ENCODE measurements at places on chromosomes 7 and 10.

DNA sequence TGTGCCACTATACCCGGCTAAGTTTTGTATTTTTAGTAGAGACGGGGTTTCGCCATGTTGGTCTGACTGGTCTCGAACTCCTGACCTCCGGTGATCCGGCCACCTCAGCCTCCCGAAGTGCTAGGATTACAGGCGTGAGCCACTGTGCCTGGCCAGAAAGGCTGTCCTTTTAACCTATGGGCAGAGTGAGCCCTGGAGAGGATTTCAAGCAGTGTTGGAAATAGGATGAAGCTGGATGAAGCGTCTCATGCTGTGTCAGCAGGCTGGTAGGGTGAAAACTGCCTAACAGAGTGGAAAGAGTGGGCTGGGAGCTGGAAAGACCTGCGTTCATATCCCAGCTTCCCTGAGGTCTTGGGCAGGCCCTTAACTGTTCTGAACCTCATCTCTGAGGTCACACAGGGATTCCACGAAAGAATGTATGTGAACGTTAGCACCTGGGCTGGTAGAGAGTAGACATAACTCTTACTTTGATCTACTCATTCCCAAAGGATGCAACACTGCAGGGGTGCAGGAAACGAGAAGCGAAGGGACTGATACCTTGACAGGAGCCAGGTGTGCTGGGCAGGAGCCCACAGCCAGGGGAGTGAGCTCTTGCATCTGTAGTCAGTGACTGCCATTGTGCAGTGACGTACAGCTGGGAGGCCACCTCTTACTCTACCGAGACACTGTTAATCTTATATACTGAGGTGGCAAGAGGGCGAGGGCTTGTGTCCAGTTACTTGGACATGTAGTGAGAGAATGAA, 34.1 kb downstream of the WBP1L start:
- no peak for DNase-seq

DNA sequence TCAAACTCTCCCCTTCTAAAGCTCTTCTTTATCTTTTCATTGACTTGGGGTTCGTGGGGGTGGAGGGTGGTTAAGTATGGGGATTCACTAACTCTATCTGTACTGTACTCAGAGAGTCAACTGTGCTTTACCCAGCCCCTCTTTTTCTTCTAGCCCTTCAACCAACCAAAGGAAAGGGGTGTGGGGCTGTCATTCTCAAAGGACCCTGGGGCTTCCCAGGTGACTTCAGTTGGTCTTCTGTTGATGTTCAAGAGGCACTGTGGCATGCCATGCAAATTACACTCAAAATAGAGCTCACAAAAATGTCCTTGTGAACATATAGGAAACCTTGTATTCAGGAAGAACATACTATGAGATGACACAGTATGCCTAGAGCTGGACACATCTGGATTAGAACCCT, 16.9 kb upstream of the RHOBTB1 start:
- no peak for DNase-seq

DNA sequence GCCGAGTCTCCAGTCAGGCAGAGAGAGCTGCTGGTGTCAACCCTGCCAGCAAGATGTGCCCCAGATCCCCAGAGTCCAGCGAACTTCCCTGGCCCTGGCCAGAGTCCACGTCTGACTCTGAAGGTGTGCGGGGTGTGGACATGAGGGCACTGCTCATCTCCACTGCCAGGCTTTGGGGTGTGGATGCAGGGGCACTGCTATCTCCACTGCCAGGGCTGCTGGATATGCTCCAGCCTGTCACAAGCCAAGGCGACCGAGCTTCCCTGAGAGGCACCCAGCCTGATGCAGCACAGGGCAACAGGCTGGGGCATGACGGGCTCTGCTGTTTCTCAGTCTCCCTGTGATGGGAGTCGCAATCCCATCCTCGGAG, 596.8 kb downstream of the PTPRN2 start:
- no peak for DNase-seq

DNA sequence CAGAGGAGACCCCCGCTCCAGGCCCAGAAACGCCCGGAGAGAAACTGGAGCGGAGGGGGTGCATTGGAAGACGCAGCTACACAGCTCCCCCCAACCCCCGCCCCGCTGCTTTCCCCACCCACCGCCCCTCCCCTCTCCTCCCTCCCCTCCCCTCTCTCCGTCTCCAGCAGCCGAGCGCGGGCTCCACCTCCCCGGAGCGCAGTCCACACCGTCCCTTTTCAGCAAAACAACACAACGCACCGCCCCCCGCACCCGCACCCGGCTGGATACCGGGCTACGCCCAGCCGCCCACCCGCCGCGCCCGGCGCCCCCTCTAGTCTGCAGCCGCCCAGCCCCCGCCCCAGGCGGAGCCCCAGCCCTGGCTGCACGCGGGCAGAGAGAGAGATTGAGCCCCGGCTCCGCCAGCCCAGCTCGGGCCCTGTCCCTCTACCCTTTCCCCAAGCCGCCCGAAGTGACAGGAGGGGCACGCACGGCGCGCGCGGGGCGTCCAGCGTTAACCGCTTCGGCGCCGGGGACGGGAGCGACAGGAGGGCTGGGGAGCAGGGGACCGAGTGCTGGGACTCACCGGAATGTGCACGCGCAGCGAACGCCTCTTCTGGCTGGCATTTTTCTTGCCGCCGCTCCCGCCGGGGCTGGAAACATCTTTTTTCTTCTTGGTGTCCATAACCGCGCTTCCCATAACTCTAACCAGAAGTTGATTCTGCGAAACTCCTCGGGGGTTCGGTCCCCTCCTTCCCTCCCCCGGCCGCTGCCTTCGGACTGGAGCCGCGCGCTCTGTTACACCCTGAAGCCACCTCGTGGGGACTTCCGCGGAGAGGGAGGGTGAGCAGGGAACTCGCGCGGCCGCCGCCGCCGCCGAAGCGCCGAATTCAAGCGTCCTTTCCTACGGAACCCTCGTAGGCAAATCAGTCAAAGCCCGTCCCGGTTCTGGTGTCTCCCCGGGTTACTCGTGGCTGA, 695 bp downstream of the PRKAG2 start:
- peak; percentile 69 for DNase-seq

- DNase-seq = peak; percentile 13
Observed at GRCh38 chr10:112434988-112435619, 11.6 kb downstream of the ZDHHC6 start.

DNA sequence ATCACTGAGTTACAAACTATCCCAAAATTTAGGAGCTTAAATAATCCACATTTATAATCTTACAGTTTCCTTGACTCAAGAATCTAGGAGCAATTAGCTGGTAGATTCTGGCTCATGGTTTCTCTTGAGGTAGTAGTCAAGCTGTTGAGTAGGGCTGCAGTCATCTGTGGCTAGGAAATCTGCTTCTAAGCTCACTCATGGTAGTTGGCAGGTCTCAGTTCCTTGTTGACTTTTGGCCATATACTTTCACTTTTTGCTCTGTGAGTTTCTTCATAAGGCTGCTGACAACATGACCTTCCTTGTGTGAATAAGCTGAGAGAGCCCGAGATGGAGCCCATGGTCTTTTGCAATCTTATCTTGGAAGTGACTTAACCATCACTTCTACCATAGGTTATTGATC, 10.8 kb upstream of the ETV1 start:
- no peak for DNase-seq

DNA sequence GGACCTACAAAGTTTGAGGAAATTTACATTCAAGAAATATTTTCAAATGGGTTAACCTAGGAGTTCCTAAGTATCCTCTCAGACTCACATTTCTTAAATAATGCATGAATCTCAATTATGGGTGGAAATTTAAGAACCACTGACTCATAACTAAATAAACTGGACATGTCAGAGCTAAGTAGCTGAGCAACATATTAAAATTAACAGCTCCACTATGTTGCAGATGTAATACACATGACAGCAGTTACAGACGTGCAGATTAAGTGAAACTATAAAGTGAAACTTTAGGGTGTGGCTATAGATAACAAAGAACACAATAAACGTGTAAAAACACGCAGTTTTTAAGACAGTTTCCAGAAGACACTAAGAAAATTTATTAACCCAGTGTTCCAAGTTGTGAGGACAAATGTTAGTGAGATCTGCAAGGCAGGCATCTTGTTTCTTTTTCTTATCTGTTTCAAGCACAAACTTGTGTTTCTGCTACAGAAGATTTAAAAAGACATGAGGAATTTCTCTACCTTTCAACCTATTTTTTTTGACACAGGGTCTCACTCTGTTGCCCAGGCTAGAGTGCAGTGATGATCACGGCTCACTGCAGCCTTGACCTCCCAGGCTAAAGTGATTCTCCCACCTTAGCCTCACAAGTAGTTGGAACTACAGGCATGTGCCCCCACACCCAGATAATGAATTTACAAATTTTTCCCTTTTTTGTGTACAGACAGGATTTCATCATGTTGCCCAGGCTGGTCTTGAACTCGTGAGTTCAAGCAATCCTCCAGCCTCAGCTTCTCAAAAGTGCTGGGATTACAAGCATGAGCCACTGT, 25.3 kb downstream of the DNMBP start:
- no peak for DNase-seq

DNA sequence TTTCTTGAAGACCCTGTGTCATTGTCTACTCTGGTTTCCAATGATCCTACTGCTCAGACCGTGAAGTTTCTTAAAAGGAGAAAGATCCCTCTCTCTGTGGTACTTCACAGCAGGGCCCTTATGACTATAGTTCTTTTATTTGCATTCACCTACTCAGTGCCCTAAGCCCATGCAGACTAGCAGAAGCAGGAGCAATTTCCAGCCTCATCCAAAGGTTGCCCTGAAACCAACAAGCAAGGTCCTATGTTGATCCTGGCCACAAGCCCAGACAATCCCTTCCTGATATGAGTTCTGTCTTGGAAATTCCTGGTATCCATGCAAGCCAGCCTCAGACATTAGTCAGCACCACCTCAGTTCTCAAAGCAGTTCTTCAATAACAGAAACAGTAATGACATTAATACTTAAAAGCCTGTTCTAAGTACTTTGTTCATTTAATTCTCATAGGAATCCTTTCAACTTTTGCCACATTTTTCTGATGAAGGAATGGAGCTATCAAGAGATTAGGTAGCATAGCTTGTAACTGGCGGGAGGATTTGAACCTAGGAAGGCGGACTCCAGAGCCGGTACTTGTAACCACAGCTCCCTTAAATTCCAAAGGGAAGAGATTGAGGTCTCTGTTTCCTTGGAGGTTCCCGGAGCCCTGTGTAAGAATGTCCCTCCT, 58.1 kb upstream of the ST8SIA6 start:
- DNase-seq = no peak

GRCh38 chr7:79414910-79415309, 38.6 kb downstream of the MAGI2 start:
- DNase-seq = no peak

GRCh38 chr10:47299611-47300428, at the start of gene GDF10:
TSS of gene GDF10 (plus strand) at chr10:47300197. CDS start at chr10:47300652, 455 bp downstream.
- DNase-seq = no peak
